ENCODE measurements at places on chromosomes 1 and 21.

- DNase-seq: no peak
These were observed 41.0 kb downstream of the CRYAA start for GRCh38 chr21:43209575-43210453.

- DNase-seq: no peak
These were observed 39.5 kb upstream of the BCAR3 start for GRCh38 chr1:93720956-93721626.

- no peak for DNase-seq
These were observed 1.4 kb downstream of the IFFO2 start for GRCh38 chr1:18955131-18955440.

GRCh38 chr1:154833841-154834240, 36.2 kb downstream of the KCNN3 start:
- DNase-seq: no peak

DNA sequence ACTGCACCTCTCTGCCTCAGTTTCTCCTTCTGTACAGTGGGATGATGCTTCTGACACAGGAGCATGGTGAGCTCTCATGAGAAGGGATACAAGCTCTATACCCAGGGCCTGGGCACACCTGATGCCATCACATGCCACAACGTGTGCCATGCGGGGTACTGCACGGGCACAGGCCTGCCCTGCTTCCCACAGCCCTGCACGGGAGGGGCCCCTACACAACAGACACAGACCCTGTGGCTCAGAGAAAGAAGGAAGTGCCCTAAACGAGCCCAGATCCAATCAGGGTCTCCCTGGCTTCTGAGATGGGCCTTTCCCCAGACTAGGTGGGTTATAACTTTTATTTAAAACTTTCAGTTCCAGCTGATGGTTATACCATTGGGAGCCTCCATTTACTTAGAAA, 24.6 kb downstream of the C2CD2 start:
- no peak for DNase-seq

- no peak for DNase-seq
These were observed 45.9 kb downstream of the ARHGEF16 start for GRCh38 chr1:3500265-3500835.

DNA sequence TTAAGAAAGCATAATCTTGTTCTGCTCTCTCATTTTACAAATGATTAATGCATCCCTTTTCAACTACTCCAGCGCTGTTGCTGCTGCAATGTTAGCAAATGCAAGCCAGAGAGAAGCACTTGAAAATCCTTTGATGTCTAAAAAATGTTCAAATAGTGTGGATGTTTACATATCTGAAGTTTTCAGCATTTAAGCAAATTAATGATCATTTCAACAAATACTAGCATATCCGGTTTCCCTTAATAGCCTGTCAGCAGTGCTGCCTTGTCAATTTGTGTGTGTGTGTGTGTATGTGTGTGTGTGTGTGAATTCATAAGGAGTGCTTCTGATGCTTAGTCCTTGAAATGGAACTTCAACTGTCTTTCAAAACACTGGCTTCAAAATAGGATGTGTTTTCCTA, 48.1 kb upstream of the WNT2B start:
- no peak for DNase-seq

DNA sequence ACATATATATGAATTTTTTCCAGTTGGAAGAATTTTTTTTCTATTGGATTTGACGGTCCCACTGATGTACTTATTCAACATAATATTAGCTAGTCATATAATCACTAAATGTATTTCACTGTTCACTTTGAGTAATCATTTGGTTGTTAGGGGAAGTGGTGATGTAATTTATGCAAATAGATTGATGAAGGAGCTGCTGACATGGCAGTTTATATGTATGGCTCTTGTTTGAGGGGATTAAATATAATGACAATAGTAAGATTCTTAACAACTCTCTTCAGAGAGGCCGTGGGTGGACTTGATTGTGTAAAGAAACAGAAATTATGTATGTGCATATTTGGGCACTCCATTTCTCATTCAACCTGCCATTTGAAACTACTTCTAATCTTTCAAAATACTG, 653.6 kb upstream of the ADGRL4 start:
- no peak for DNase-seq

- no peak for DNase-seq
These were observed 4.1 kb downstream of the SH3BP5L start for GRCh38 chr1:248821641-248822040.

DNA sequence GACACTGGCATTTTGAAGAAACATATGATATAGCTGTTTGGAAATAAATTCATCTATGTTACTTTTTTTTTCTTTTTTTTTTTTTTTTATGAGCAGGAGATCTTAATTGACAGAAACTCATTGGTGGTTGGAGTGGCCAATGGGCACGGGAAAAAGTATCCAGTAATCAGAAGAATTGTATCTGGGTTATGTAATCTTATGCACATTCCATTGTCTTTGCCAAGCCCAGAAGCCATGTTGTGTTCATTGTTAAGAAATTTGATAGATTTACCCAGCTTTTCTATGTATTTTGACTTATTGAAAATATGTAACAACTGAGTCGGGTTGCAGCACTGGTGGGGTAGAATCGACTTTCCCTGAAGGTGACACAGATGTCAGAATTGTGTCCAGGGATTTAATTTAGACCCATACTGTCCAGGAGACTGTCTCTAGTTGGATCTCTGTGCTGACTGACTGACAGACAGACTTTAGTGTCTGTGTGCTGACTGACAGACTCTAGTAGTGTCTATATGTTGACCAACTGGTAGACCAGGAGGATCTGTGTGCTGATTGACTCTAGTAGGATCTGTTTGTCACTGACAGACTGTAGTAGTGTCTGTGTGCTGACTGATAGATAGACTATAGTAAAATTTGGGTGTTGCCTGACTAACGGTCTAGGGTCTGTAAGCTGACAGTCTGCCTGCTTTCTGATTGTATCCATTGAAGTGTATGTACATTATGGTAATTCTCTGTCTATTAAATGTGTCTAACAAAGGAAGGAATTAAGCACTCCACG, 12.3 kb upstream of the C4BPB start:
- no peak for DNase-seq

GRCh38 chr1:25031601-25031965, 101.5 kb upstream of the RUNX3 start:
- peak; percentile 67 for DNase-seq

- no peak for DNase-seq
These were observed 57.4 kb upstream of the NRIP1 start for GRCh38 chr21:15122241-15122640.

GRCh38 chr1:103523346-103523745, 2.2 kb upstream of the RNPC3 start:
- no peak for DNase-seq

DNA sequence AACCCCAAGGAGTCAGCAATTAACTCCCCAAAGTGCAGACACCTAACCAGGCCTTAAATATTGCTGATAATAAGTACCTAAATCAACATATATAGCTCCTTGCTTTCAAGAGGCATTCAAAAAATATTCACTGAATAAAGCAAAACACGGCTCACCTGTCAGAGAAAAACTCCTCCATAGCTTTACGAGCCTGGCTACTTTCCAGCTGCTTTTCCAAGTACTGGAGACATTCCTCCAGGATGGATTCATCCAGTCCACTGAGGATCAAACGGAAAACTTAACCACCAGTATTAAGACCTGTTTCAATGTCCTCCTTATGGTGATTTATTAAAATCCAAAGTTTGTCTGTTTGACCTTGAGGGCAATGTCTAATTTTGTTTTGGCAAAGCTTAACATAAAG, 44.6 kb downstream of the UBR4 start:
- DNase-seq: no peak

DNA sequence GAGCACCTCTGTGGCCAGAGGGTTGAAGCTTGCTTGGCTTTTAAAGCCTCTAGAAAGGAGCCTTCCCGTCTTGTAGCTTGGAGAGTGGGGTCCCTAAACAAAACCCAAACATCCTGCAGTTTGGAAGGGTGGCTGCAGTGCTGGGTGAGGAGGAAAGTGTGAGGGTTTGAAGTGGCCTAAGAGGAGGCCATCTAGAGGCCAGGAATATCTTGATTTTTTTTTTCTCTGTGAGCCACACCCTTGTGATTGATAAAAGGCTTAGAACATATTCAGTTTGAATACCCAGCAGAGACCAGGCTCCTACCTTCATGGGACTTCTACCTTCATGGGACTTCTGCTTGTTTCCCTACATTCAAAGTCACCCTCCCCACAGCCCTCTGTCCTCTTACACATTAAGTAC, 37.3 kb upstream of the PIGV start:
- DNase-seq: no peak
